ENCODE measurements at places on chromosomes 4 and X.
A peak's percentile ranks its signal among the peaks of the same experiment; 100 is the strongest.

DNA sequence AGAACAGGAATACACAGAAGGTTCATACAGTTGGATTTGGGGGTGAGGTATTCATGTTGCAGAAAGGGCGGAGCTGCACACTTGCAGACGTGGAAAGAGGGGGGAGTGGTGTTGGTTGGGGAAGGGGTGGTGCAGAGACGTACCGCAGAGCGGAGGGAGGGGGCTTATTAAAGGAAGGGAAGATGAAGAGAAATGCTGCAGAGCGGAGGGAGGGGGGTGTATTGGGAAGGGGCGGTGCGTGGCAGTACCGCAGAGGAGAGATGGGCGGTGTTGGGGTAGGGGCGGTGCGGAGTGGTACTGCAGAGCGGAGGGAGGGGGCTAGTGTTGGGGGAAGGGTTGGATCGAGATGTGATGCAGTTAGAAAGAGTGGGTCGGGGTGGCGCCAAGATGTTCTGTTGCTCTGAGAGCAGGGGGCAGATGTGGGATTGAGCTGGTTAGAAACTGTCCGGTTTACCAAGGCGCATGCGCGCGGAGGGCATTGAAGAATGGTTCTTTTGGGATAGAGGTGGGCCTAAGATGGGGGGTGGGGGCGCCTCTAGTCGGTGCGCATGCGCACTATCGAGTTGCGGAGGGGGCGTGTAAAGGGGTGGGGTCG lies 900 bp downstream of the TRO start:
- DNase-seq: peak; percentile 60

DNA sequence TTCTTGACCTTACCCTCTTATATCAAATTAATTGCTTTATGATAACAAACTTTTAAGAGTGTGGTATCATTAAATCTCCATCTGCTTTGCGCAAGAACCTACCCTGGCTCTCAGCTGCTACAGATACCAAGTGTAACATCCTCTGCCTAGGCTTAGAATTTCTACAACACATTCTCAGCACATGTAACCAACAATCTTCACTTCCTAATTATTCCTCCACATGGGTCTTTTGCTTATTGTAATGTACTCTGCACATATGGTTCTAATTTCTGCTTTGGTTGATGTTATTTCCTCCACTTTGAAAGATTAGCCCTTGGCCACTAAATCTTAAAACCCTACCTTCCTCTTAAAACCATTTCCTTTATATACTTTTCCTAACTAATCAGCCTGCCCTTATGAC lies 242.4 kb downstream of the ARHGAP24 start:
- DNase-seq: no peak

DNA sequence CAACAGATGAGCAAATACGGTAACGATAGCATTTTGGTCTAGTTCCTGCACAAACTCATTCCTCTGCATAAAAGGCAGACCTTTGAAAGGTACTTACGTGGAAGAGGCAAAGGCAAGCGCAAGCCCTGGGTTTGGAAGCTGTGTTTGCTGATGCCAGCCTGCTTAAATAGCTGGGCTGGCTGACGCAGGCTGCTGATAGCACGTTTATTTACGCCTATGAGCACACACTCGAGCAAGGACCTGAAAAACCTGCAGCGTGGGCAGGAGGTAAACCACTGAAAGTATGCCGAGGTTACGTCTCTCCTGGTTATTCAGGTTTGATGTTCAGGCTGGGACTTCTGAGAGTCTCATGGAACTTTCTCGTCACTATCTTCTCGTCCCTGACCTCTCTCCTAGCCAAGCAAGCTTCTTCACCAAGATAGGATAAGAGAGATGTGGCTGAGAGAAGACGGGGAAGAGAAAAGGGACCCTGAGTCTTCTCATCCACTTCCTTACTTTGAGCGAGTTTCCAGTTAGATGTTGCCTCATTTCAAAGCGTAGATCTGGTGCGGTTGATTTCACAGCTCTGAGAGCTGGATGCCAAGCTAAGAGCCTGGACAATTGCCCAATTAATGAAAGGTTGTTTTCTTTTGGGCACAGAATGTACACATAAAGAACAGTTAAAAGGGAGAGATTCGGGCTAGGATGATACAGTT lies at the start of gene HOPX:
HOPX (minus strand) TSS at position 139 of the 695 bp plus-strand sequence. CDS start 23,480 bp downstream, outside the sequence.
- DNase-seq: no peak

GRCh38 chr4:102345795-102346100 lies 466 bp upstream of the SLC39A8 start:
- DNase-seq: no peak

DNA sequence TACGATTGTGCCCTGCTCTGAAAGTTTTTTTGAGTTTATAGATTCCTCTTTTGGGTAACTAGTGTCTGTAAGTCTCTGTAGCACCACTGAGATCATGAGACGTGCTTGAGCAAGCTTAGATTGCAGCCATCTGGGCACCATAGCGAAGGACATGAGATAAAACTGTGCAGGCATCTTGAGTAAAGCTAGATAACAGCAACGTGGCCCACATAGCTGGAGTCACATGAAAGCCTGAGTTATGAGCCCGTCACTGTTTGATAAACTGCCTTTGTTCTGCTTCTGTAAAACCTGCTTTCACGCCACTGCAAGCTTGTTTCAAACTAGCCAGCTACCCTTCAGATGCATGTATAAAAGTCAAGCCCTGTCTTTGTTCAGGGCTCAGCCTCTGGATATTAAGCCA lies 359.1 kb upstream of the CXorf51A start:
- no peak for DNase-seq

- peak; percentile 32 for DNase-seq
Measured at GRCh38 chr4:184845367-184846021, 19.7 kb upstream of the ACSL1 start.

- DNase-seq: no peak
Measured at GRCh38 chr4:77795326-77795725, 23.8 kb downstream of the CNOT6L start.

DNA sequence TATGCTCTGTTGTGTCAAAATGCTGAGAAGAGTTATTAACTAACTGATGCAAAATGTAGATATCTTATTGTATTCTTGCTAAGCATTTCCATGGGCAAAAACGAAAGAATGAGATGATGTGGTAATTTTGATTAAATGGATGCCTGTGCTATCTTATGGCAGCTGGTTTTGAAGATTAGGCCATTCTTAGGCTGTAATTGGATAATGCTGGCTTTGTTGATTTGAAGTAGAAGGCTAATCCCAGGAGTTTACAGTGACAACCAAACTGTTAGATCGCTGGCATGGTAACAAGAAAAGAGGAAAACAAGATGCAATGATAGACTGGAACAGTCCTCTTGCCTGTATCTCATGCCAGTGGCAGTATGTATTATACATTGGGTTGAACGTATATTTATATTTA lies 74.1 kb upstream of the WDR44 start:
- DNase-seq: no peak

- DNase-seq: no peak
Measured at GRCh38 chr4:153509724-153510123, 43.6 kb downstream of the TMEM131L start.

DNA sequence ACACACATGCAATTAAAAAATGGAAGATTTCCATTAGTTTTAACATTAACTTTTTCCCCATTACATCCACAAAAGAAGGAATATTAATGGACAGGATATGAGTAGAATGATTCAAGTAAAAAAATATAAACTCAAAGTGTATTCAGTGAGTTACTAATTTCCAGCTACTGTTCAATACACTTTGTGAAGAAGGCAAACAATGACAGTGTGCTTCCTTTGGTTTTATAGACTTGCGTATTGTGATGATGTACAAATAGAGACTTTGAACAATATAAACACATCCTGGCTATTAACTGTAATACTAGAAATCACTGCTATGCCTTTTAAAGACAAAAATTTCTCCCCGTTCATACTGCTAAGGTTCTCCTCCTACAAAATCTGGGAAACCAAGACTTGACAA lies 171.4 kb downstream of the ASB9 start:
- no peak for DNase-seq

DNA sequence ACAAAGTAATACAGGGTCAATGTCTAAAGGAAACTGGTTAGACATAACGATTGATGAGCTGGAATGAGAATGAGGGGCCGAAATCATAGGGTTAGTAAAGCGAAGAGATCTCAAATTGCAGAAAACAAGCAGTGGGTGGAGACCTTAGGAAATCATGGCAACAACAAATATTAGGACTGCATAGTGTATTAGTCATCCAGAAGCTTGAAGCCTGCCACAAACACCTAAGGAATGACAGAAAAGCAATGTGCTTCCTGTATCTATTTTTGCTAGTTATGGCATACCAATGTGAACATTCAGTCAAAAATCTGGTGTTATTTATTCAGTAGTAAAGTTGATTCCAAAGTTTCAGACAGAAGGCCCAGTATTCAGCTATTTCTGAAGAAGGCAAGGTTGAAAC lies 410.9 kb upstream of the CT83 start:
- DNase-seq: no peak

DNA sequence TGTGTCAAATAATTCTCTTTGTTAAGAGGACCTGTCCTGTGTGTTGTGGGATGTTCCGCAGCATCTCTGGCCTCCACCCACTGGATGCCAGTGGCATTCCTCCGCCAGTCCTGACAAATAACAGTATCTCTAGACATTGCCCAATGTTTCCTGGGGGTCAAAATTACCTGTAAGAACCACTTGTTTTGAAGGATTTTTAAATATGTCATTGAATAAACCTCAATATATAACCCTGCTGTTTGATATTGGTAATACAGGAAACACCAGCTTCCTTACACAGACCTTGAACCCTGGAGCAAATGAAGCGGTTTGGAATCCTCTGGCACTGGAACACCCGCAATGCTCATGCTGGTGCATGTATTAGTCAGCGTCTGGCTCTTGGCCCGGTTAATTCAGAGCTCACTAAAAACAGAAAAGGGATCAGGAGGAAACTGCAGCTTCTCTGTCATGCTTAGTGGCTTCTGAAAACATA lies 101.3 kb downstream of the TBL1X start:
- peak; percentile 86 for DNase-seq

- DNase-seq: no peak
Measured at GRCh38 chr4:183541010-183541751, 36.3 kb downstream of the ING2 start.

DNA sequence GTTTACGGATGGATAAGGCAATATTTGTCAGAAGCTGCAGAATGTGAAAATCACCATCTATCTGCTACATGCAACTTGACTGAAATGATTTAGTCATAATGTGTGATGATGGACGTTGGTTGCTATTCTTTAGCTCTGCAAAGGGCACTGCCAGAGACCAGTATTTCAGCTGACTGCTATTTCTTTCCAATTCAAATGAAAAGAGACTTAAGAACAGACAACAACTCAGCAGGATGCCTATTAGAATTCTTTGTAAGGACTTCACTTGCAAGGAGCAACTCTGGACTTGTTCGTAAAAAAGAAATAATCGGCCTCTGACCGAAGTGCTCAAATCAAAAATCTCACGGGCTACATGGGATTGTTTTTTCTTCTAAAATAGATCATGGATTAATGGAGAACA lies 262.7 kb downstream of the DHX15 start:
- DNase-seq: no peak

- no peak for DNase-seq
Measured at GRCh38 chrX:45198301-45198700, 2.4 kb downstream of the DIPK2B start.

DNA sequence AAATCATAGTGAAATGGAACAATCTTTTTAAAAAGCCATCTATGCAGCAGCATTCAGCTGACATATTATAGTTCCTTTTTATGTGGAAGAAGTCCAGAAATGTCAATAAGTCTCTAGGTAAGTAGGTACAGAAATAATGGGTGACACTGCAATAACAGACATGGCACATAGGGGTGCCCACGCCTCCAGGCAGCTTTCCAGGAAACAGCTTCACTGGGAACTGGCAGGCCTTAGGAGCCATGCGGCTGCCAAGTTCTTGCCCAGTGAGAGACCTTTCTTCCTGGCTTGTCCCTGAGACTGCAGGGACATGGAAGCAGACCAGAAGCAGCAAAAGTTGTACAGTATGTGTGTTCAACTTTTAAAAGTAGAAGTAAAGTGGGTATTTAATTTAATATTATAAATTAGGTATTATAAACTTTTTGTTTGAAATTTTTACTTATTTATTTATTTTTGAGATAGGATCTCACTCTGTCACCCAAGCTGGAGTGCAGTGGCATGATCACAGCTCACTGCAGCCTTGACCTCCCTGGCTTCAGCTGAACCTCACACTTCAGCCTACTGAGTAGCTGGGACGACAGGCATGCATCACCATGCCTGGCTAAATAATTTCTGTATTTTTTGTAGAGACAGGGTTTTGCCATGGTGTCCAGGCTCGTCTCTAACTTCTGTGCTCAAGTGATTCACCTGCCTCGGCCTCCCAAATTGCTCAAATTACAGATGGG lies 12.1 kb upstream of the ETNPPL start:
- no peak for DNase-seq

- DNase-seq: peak; percentile 72
Measured at GRCh38 chrX:115393271-115393670, 103.8 kb downstream of the LUZP4 start.

GRCh38 chr4:138112389-138112788 lies 129.8 kb downstream of the SLC7A11 start:
- no peak for DNase-seq

- no peak for DNase-seq
Measured at GRCh38 chrX:6666624-6667023, 131.7 kb upstream of the VCX3A start.

DNA sequence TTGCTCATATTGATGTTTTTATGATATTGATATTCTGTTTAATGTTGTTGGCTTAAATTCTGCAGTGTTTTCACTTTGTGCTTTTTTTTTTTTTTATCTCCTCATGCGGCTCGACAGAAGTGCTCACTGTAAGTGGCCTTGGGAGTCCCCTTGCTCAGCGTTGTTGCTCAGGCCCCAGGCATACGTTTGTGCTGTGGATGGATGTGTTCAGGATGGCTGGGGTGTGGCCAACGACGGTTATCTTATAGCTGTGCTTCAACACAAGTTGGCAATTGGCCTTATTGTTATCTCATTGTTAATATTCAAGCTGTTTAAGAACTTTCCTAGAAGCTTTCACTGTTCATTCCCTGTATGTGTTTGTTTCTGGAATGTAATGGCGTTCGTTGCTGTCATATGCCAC lies 36.4 kb upstream of the CLCN4 start:
- no peak for DNase-seq
